ENCODE measurements at places on chromosomes 7 and 10. TPM values are rescaled to one million over a fixed set of nuclear protein-coding genes. Genes with fewer than 3 reads are reported as not detected.

Gene MDH2
- total RNA-seq: 339 TPM

Gene ADCYAP1R1
- 1.0 TPM for total RNA-seq

Gene TMEM139
- total RNA-seq: 4.1 TPM

Gene H2BK1
- not detected for total RNA-seq

Gene ZNF518A
- 12.4 TPM for total RNA-seq

Gene WDR37
- 33.9 TPM for total RNA-seq

Gene ANKRD7
- 1.1 TPM for total RNA-seq

DNA sequence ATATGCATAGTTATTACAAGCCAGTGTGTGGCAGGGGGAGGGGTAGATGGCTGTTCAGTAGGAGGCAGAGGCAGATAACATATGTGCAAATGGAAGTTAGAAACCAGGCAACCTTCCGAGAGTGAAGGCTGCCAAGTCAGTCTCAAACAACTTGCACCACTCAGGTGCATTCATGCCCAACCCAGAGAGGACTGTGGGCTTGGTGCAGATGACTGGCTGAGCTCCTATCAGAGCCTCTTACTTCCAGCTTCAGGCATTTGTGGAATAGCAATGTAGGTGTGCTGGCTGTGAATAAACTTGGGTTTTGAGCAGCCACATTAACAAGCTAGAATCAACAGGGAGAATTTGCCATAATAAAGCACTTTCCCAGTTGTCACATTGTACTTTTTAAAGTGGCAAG is 789.8 kb downstream of the PHTF2 start:
- DNase-seq: no peak

GRCh38 chr7:70360557-70360956 is 762.3 kb downstream of the AUTS2 start:
- peak; percentile 22 for DNase-seq

- DNase-seq: no peak
Measured at GRCh38 chr10:13751191-13751764, 164.5 kb downstream of the PRPF18 start.

GRCh38 chr7:100079024-100079560 is 2.4 kb downstream of the ZNF3 start:
- DNase-seq: no peak

GRCh38 chr7:15215616-15216015 is 313.1 kb upstream of the DGKB start:
- DNase-seq: no peak

- DNase-seq: no peak
Measured at GRCh38 chr7:4931943-4932342, 27.0 kb downstream of the MMD2 start.

- no peak for DNase-seq
Measured at GRCh38 chr7:41508755-41509154, 194.1 kb downstream of the INHBA start.

- DNase-seq: no peak
Measured at GRCh38 chr10:113562069-113562468, 9.2 kb downstream of the HABP2 start.

DNA sequence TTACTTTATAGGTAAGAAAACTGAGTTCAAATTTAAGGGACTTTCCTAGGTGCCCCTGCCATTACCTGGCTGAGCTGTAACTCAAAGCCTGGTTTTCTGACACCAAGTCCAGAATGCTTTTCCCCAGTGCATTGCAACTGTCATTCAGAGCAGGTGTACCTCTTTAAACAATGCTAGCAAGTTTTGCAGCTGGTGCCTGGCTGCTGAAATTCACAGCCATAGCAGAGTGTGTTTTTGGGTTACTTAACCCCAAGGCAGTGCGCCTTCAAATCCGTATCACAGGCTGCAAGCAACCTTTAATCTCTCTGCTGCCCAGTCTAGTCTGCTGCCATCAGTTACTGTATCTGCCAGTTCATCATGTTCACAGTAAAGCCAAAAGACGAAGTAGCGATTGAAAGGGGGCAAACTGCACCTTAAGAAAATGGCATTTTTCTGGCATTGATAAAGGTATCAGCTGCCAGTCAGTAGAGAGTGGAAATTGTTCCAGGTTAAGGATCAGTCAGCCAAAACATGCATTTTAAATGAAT is 265.4 kb downstream of the CSTF2T start:
- DNase-seq: no peak

DNA sequence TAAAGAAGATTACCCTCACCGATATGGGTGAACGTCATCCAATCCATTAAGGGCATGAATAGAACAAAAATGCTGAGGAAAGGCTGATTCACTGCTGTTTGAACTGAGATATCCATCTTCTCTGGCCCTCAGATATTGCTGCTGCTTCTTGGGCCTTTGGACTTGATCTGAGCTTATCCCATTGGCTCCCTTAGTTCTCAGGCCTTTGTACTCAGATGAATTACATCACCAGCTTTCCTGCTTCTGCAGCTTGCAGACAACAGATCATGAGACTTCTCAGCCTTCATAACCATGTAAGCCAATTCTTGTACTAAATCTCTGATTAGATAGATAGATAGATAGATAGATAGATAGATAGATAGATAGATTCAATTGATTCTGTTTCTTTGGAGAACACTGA is 40.2 kb downstream of the CYCS start:
- DNase-seq: no peak
